OCI-M1 (cell line): ENCODE measurements at places on chromosomes 11 and 22.

- DNase-seq, result no peak
Measured at GRCh38 chr11:1077417-1078119, 2.9 kb downstream of the MUC2 start.

DNA sequence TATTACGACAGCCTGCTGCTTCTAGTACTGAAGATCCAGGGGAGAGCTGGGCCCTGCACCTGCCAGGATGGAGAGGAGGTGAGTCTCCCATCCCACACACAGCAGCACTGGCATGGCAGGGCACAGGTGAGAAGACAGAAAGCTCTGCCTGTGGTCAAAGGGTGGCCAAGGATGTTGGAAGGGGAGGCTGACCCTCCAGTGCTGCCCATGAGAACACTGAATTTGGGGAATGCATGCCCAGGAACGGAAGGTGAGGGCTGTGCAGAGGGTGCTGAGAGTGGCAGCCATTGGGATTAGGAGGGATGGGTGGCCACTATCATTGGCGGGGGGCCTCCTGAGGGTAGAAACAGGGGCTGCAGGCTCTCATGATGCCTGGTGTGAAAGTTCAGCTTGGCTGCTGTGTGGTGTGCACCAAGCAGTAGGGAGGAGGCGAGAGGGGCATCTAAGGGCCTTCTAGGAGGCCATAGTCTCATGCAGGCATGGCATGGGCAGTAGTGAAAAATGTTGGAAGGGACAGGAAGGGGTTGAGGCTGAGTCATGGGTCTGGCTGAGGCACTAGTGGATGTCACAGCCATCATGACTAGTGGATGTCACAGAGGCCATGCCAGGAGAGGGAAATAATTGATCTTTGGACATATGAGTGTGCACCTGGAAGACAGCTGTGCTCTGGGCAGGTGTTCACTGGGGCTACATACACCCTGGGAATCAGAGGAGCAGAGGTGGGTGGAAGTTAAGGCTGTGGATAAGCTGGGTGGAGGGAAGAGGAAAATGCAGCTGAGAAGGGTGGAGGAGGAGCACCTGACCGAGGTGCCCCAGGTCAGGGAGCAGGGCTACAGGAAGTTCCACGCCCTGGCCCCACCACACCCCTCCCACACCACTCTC is 2.5 kb upstream of the LRRC74B start:
- no peak for DNase-seq

DNA sequence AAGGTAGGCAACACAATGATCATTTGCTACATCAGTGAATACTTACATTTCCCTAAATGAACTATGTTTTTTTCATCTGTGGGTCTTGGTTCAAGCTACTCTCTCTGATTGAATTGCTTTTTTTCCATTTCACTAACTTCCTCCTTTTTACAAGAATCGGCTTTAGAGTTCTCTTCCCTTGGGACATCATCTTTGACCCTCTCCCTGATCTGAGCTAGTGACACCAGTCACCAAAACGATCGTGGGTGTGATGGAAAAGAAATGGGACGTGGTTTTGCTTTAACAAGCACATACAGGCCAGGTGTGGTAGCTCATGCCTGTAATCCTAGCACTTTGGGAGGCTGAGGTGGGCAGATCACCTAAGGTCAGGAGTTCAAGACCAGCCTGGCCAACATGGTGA is 129.9 kb downstream of the WT1 start:
- DNase-seq, result no peak

GRCh38 chr11:3143136-3143880 is 21.8 kb downstream of the OSBPL5 start:
- DNase-seq, result no peak

- DNase-seq, result no peak
Measured at GRCh38 chr22:33958741-33959140, 38.5 kb upstream of the LARGE1 start.

DNA sequence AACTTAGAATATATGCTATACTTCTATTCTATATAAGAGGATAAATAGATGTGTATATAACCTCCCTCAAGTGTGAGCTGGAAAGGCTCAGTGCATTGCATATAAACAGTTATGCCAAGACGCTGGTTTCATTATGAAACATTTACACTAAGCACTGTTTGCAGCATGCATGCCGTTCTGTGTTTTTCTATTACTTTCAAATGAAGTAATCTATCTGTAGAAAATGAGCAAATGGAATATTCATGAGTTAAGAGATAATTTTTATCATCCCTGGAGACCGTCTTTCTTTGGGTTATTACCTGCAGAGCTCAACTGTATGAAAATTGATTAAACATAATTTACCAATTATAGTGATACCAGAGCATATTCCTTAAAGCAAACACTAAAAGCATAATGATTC is 925.7 kb upstream of the CCDC90B start:
- DNase-seq, result no peak

- no peak for DNase-seq
Measured at GRCh38 chr22:34688825-34689224, 377.1 kb upstream of the ISX start.

DNA sequence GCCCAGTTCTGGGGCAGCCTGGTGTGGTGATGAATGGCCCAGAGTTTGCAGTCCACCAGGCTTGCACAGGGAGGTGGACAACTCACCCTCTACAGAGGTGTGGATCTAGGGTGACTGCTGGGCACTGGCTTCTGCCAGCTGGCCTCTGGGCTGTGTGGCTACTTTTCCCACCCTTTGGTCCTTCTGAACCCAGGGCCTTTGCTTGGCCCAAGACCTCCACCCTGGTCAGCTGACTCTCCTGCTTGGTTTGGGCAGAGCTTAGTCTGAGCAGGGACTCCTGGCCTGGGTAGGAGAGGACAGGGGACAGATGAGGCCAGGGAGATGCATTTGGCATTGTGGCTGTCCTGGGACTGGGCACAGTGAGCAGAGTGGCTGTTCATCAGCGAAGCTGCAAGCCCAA is 83.0 kb upstream of the SHANK2 start:
- DNase-seq, result no peak

DNA sequence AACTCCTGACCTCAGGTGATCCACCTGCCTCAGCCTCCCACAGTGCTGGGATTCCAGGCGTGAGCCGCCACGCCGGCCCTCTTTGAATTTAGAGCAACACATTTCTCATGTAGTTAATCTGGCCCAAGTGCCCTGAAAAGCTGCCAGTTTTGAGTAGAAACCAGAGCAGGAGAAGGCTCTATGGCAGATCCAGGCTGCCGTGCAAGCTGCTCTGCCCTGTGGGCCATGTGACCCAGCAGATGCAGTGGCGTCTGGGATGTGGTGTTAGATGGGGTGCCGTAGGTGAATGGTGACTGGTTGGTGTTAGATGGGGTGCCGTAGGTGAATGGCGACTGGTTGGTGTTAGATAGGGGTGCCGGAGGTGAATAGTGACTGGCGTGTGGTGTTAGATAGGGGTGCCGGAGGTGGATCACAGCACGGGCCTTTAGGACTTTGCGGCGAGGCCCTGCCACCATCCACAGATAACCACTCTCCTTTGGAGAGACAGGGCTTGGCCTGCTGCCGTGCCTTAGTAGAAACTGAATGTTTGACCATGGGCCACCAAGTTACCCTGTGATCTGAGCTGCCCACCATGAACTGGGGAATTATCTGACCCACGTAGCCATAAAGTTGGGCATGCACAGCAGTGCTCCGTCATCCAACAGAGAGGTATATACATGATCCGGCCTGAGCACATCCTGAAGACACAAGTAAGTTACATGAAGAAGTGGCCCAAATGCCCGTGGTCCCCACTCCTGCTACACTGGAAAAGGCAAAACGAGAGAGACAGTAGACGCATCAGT is 32.7 kb downstream of the ASCL2 start:
- DNase-seq, result no peak

DNA sequence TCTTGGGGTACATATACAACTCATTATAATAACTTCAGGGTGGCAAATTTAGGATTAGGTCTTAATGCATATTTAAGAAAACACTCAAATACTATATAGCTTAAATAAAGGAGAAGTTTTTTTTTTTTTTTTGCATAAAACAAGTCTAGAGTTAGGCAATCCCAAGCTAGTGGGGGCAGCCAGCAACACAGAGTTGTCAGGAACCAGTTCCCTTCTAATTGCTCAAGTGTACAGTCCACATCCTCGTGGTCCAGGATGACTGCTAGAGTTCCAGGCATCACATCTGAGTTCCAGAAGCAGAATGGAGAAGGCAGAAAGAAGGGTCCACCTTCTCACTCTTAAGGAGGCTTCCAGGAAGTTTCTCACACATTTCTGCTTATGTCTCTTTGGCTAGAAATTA is 261.9 kb upstream of the PLET1 start:
- DNase-seq, result no peak

- DNase-seq, result no peak
Measured at GRCh38 chr22:23278883-23279675, 98.8 kb downstream of the BCR start.

DNA sequence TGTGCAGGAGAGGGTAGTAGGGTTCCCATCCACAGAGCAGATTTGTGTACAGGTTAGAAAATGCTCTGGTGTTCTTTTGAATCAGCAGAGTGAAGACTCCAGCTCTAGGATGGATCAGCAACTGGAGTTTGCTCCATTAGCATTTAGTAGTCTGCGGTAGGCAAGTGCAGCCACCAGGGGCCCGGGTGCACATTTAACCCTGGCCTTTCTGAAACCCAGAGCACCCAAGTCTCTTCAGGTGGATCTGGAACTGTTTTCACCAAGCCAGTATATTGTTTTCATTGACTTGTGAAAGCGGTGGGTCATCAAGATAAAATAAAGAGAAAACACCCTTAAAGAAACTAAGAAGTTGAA is 100.8 kb upstream of the CLPB start:
- DNase-seq, result no peak

GRCh38 chr11:93741882-93742226 is 382 bp downstream of the C11orf54 start:
- DNase-seq, result peak; percentile 80

- no peak for DNase-seq
Measured at GRCh38 chr22:38735465-38736256, 20.1 kb downstream of the SUN2 start.

DNA sequence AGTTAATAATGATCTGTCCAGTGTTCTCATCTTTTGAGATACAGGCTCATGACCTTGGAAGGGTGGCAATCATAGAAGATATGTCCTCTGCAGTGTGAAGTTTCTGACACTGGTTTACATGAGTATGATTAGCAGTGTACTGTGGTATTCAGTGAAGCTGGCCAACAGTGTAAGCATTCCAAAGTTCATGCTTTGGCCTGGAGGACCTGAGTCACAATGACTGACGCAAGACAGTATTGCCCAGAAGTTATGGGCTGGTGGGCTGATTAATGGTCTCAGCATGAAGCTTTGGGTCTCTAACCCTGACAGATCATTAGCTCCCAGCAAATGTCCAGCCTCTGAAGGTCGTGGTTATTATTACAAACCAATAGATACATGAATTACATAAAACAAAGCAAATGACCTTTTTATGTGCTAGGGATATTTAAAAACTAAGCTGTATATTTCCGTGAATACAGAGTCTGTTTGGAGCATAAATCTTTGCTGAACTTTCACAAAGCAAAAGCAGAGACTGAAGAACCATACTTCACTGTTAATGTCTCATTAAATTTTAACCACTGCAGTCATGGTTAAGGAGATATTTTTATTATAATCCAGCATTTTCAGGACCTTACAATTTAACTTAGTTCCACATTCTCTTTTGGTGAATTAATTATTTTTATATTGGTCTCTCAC is 28.3 kb upstream of the USP47 start:
- DNase-seq, result no peak

- DNase-seq, result no peak
Measured at GRCh38 chr11:107301878-107302277, 155.7 kb downstream of the CWF19L2 start.

DNA sequence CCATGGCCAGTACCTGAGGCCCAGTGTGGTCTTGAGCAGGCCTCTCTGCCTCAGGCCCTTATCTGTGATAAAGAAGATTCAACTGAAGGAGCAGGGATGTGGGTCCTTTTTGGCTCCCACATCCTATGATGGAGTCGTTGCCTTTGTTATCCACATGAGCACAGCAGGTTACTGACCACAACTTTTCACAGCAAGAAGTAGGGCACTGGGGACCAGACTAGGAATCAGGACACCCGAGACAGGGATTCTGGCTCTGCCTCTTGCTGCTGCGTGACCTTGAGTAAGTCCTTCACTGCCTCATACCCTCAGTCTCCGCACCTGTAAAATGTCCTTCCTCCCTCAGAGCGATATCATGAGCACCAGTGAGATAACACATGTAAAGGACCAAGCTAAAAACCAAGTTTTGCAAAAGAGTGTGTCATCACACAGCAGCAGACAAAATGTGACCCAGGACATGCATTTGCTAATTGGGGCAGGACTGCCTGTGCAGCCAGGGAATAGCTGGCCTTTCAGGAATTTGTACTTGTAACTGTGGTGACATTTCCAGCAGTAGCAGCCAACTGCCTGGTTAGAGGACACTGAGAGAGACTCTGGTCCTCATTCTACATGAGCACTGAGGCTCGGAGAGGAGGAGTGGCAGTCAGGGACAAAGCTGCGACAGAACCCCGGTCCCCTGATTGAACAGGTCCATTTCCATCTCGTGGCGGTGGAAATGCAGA is 13.2 kb upstream of the SMIM35 start:
- DNase-seq, result peak; percentile 52

GRCh38 chr11:20973940-20974559 is 304.7 kb downstream of the NELL1 start:
- no peak for DNase-seq

- DNase-seq, result peak; percentile 97
Measured at GRCh38 chr11:72471005-72471898, 36.9 kb upstream of the CLPB start.

DNA sequence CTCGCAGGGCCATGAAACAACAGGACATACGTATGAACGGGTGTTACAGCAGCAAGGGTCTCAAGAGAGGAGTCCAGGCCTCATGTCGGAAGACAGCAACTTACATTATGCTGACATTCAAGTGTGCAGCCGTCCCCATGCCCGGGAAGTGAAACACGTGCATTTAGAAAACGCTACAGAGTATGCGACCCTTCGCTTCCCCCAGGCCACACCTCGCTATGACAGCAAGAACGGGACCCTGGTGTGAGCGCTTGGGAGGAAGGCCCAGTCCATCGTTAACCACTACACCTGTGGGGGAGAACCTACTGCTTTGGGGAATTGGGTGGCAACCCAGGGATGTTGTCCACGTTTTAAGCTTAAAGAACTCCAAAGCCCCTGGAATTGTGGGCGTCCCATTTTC is 7.2 kb downstream of the C11orf52 start:
- no peak for DNase-seq

GRCh38 chr11:119982517-119983239 is 155.2 kb downstream of the TRIM29 start:
- DNase-seq, result no peak

DNA sequence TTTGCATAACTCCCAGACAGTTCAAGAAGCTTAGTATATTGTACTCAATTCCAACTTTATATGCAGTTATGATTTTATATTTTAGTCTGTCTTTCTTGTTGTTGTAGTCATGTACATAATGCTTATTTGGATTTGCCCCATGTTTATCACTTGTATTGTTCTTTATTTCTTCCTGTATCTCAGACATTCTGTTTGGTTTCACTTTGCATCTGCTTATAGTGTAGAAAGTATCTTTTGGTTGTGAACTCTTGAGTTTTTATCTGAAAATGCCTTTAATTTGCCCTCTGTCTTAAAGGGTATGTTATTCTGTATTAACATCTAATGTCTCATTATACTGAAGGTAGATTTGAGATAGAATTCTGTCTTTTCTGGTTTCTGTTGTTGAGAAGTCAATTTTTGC is 275.4 kb downstream of the DYNC2H1 start:
- DNase-seq, result peak; percentile 19

- DNase-seq, result no peak
Measured at GRCh38 chr11:134246678-134247077, 6.5 kb downstream of the THYN1 start.
